ENCODE measurements at places on chromosomes 7 and 10.
A peak's percentile ranks its signal among the peaks of the same experiment; 100 is the strongest.

DNA sequence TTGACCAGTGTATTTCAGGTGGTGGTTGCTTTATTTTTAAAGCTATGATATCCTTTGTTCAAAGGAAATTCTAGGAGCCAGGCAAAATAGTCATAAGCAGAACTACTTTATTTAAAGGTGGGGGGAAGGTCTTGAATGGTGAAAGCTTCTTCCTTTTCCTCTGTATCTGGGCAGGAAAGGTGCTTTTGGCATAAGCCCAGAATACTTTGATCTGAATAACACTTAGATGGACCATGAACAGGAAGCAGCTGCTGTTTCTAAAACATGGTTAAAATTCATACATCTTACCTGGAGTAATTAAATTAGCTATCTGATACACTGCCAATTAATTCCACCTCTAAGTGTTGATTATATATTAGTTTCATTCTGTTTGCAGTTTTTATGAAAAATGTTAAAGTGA lies 13.3 kb downstream of the ZNF804B start:
- peak; percentile 39 for DNase-seq

GRCh38 chr7:128093614-128094570 lies 62.7 kb upstream of the LRRC4 start:
- DNase-seq, result no peak

- DNase-seq, result no peak
Measured at GRCh38 chr7:109864230-109864629, 1226.7 kb upstream of the LRRN3 start.

GRCh38 chr7:91946549-91946948 lies 5.9 kb downstream of the AKAP9 start:
- DNase-seq, result no peak

- no peak for DNase-seq
Measured at GRCh38 chr7:149469806-149470205, 8.9 kb upstream of the ZNF777 start.

DNA sequence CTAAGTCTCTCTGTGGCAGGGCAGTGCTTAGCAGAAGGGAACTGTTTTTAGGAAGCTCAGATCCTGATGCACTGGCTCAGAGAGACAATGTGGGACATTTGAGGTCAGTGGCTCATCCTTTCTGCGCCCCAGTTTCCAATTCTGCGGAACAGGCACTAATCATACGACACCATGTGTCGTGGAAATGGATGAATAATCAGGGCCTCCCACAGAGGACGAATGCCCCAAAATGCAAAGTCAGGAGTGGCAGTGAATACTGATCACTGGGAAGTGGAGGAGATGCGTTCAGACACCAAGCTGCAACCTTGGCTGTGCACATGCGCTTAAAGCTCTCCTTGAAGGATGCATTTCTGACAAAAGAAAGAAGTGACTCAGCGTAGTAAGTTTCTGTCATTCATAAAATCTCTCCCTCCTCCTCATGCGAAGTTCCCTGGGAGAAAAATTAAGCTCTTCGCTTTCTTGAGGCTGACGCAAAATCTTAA lies 21.9 kb upstream of the ECHDC3 start:
- DNase-seq, result no peak

- peak; percentile 79 for DNase-seq
Measured at GRCh38 chr7:28572321-28573058, 160.2 kb downstream of the CREB5 start.

GRCh38 chr10:78214955-78215354 lies 181.3 kb downstream of the RPS24 start:
- no peak for DNase-seq

DNA sequence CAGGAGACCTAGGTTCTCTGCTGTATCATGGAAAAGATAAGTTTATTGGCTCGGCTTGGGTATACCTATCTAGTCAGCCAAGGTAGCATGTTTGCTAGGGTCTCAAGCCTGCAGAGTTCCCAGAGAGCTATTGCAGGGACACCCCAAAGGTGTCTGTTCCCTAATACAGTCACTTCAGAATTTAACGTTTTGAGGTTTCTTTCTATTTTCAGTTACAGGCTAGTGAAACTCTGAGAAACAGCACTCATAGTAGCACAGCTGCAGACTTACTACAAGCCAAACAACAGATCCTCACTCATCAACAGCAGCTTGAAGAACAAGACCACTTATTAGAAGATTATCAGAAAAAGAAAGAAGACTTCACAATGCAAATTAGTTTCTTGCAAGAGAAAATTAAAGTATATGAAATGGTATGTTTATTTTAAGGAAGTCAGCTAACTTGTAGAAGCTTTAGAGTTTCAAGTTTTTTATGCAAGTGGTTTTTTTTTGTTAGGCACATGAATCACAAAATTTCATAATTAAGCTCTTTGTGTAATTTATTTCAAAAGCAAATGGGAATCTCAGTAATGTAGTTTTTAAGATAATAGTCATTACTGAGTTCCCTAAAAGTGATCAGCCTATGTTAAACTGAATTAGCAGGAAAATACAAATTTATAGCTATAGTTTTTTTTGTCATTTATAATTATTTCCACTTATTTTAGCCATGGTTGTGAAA lies 54.9 kb downstream of the AKAP9 start:
- DNase-seq, result no peak

DNA sequence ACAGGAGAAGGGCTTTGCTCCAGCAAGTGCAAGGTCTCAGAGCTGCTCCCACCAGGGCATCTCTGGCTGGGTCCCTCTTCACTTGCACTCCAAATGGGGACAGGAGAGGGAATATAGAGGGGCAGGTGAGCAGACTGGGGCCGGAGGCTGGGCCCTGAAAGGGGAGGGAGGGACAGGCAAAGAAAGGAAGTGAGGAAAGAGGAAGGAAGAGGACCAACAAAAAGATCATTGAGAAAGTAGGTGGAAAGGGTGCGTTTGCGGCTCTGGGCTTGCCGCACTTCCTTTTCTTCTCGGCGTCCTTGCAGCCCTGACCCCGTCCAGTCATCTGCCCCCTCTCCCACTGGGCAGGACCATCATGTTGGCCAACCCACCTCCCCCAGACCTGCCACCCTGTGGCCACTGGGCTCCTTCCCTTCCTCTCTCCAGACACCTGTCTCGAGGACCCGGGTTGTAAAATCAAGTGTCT lies 14.0 kb downstream of the ITPRIP start:
- no peak for DNase-seq

DNA sequence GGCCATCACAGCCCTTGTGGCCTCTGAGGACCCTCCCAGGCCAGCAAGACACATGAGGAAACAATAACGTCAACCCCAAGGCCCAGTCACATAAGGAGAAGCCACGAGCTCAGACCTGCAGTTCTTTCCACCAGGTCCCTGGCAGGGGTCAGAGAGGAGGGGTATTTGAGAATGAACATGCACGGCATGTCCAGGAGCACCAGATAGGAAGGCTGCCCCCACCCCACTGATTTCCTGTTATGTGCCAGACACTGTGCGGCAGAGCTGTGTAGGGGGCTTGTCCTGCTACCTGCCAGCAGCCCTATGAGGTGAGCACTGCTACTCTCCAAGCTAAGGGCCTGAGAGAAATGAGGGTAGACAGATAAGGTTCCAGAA lies 40.7 kb upstream of the ZMIZ1 start:
- DNase-seq, result no peak

DNA sequence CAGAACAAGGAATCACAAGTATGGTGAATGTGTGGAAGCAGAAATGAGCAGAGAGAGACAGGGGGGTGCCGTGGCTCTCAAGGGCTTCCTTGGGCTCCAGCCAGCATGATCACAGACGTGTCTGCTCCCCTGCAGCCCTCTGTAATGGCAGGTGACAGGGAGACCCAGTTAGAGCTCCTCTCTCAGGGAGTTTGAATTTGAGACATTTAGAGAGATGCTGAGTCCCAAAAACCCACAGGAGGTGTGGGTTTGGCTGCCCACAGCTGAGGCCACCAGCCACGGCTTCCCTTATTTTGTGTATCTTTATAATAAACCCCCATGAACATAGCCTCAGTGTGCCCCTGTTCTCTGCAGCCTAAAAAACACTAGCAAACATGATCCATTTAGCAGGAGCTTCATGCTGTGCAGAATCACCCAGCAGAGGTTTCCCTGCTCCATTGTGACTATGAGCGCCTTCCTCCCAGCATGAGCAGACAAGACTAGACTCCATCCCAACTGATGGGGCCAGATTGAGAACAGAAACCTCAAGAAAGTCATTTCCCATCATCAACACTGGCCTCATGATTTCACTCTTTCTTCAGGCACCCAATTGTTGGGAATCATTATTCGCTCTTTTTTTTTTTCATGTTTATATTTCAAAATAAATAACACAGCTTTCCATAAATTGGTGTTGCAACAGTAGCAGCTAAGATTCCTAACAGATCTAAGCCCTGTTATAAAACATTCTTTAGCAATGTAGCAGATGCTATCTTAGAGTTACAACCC lies 13.4 kb downstream of the NOD1 start:
- peak; percentile 25 for DNase-seq

GRCh38 chr10:29881336-29881771 lies 178.0 kb downstream of the JCAD start:
- DNase-seq, result no peak

- DNase-seq, result no peak
Measured at GRCh38 chr10:116848944-116849247, 403 bp upstream of the ENO4 start.

DNA sequence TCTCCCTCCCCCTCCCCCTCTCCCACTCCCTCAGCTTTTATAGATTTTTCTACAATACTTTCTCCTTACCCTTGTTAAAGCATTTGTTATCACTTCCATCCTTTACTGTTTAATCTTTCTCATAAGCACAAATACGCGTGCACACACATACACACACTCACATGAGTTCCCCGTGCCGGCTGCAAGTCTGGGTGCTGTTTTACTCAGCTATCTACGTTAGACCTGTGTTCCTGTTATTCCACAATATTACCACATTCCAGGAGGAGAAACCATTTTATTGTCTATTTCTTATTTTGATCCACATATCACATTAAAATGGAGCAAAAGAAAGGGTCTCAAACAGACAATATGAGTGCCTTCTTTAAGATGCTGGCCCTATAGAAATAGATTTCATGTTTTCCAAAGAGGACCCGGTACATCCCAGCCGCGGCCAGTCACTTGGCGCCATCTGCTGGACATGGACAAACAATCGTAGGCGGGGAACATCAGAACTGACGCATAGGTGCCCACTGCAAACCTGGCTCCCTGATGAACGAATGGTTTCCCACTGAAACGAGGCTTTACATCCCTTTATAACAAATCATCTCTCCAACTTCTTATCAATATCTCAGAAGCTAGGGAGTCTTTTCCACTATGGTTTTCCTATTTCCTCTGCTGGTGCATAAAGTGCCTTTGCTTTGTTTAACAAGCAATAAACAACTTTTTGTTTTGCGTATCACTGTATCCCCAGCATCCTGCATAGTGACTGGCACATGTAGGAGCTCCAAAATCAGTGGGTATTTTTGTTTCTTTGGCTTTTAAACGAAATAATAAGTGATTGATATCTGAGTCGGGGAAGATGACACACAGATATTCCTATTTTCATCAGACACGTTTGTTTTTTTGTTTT lies 25.2 kb upstream of the OPTN start:
- peak; percentile 30 for DNase-seq

- no peak for DNase-seq
Measured at GRCh38 chr10:130430291-130430690, 294.1 kb downstream of the GLRX3 start.

GRCh38 chr7:85509476-85509875 lies 322.6 kb upstream of the SEMA3D start:
- no peak for DNase-seq

DNA sequence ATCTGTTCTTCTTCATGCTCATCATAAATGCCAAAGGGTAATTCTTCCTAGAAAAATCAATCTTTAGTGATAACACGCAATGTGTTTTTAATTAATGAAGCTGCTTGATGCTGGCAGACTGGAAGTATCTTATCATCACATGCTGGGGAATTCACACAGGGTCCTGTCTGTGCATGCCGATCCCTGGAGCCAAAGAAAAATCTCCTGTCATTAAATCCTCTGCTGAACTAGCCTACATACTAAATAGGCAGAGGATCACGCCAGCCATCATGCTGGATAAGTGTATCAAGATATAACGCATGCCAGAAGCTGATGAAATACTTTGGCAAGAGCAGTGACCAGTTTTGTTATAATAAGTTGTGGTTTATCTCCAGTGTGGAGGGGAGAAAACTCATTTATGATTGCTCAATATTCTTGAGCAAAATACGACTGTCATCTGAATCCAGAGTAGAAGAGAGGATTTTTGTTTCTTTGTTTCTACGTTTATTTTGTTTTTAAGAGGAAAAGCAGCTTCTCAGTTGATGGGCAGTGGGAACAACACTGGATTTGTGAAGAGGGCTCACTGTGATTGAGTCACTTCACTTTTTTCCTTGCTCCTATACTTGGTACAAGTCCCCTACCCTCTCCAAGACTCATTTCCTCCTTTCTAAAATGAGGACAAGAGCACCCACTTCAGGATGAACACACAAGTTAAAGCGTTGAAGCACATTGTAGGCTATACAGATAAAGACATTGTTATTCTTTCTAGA lies 649.1 kb downstream of the TNS3 start:
- DNase-seq, result peak; percentile 20

GRCh38 chr7:921581-922333 lies 32.7 kb downstream of the ADAP1 start:
- no peak for DNase-seq

DNA sequence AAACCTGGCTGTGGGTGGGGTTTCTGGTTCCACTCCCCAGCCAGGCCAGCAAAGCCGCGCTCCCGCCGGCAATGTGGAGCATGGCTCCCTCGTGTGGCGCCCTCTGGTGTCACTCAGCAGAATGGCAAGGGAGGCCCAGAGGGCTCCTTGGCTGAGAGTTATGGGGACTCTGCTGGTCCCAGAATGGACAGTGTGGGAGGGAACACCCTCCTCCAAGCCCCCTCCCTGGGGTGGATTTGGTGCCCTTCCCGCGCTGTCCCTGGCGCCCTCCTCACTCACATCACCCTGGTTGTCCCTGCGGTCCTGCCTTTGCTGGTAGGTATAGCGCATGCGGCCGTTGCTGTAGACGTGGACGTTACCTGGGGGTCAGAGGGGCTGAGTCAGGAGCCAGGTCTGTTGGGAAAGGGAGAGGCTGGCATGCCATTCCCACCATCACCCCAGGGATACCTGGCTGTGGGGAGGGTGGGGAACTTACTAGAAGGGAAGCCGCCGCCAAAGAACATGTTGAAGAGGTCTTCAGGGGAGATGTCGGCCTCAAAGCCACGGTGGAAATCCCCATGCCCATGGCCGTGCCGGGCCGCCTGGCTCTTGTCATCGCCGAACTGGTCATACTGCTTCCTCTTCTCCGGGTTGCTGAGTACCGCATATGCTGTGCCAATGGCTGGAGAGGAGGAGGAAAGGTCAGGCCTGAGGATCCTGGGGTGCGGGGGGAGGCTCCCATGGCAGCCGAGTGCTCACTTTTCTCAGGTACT lies 14.0 kb downstream of the DNAJB12 start:
- no peak for DNase-seq

DNA sequence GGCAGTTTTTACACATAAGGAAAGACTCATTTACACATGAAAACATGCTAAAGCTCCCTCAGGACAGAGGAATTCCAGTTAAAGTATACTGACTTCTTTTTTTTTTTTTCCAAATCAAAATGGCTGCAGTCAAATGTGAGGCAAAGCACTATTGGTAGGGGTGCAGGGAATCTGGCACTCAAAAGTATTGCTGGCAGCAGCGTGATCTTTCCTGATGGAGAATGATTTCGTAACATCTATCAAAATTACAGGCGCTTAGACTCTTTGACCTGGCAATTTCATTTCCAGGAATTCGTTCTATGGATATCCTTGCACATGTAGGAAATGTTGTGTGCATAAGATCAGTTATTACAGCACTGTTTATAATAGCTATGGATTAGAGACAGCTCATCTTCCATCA lies 65.7 kb downstream of the VSTM4 start:
- no peak for DNase-seq

- no peak for DNase-seq
Measured at GRCh38 chr7:80729591-80730320, 91.3 kb downstream of the CD36 start.

All from NCI-H1105 (cell line).